ENCODE measurements at places on chromosomes 5 and 9.

GRCh38 chr5:69013481-69013880 lies 80.3 kb upstream of the SLC30A5 start:
- DNase-seq, result no peak

GRCh38 chr9:135127718-135128670 lies 40.5 kb downstream of the OLFM1 start:
- no peak for DNase-seq

GRCh38 chr9:137455359-137455991 lies 3.7 kb downstream of the NSMF start:
- DNase-seq, result no peak

GRCh38 chr5:133321833-133322420 lies 270.1 kb downstream of the HSPA4 start:
- no peak for DNase-seq

GRCh38 chr9:71685394-71685793 lies 82.9 kb downstream of the CEMIP2 start:
- no peak for DNase-seq

DNA sequence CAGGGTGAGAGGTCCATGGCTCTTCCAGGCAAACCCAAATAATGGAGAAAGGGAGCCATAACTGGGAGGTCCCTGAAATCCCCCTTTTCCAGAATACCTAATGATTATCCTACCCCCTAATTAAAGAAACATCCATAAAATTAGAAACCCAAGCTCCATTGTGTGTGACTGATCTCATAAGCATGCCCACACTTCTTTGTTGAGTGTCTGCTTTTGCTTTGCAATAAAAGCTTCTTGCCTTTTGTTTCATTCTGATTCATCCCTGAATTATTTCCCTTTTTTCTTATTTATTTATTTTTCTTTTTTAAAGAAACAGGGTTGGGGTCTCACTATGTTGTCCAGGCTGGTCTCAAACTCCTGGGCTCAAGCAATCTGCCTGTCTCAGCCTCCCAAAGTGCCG lies 33.1 kb downstream of the BTF3 start:
- DNase-seq, result peak; percentile 28

DNA sequence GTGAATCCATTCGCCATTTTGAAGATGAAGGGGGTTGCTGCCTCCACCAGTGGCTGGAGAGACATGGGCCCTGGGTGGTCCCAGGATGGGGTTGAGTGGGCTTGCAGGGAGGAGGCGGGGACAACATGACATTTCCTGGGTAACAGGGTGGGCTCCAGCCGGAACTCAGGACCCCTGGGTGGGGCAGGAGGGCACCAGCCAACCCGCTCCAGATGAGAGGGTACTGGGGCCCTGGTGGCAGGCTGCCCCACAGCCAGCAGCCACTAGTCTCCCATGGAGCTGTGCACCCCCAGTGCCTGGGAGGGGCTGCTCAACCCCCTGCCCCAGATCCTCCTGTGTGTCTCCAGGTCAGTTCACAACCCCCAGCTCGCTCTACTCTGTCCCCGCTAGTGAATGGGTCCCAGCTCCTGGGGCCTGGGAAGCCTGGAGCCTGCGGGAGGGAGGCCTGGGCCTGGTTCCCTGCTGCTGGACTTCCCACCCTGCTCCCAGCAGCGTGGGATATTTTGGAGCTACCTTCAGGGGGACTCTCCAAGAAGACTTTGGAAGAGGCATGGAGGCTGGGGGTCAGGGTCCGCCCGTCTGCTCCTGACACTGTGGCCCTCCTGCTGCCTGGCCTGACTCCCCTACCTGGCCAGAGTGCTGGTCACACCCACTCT lies 55.9 kb downstream of the AHRR start:
- DNase-seq, result no peak

DNA sequence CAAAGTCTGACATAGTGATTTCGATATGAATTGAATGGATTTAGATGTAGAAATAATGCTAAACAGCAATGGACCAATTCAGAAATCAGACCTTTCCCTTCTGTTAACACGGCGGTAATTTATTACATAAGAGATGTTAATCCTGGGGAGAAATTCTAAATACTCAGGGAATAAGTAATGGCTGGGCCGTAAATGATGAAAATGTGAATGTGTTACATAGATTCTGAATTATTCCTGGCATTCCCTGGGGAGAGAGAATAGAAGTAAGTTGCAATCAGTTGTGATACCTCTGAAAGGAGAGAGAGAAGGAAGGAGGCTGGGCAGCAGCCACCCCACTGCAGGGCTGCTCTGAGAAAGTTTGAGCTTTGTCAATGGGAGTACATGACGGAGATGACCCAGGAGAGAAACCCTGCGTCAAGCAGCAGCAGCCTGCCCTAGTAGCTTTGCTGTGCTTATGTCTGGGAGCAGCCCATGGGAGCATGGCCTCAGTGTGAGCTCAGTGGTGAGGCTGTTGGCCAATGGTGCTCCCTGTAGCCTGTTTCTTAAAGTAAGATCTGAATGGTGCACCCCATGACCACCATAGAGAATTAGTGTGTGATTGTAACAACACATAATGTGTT lies 420.1 kb downstream of the MTRR start:
- DNase-seq, result no peak

- peak; percentile 39 for DNase-seq
Measured at GRCh38 chr5:56900858-56901578, 8.4 kb upstream of the SETD9 start.

DNA sequence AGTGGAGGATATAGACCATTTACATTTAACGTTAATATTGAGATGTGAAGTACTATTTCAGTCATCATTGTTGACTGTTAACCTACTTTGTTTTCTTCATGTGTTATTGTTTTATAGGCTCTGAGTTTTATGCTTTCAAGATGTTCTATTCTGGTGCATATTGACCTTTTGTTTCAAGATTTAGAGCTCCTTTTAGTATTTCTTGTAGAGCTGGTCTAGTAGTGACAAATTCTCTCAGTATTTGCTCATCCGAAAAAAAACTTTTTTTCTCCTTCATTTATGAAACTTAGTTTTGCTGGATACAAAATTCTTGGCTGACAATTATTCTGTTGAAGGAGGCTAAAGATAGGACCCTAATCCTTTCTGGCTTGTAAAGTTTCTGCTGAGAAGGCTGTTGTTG lies 91.3 kb downstream of the INVS start:
- DNase-seq, result no peak

- DNase-seq, result peak; percentile 25
Measured at GRCh38 chr5:119406551-119407110, 45.7 kb upstream of the HSD17B4 start.

GRCh38 chr9:97632248-97632984 lies 752 bp downstream of the TSTD2 start:
- DNase-seq, result peak; percentile 78

DNA sequence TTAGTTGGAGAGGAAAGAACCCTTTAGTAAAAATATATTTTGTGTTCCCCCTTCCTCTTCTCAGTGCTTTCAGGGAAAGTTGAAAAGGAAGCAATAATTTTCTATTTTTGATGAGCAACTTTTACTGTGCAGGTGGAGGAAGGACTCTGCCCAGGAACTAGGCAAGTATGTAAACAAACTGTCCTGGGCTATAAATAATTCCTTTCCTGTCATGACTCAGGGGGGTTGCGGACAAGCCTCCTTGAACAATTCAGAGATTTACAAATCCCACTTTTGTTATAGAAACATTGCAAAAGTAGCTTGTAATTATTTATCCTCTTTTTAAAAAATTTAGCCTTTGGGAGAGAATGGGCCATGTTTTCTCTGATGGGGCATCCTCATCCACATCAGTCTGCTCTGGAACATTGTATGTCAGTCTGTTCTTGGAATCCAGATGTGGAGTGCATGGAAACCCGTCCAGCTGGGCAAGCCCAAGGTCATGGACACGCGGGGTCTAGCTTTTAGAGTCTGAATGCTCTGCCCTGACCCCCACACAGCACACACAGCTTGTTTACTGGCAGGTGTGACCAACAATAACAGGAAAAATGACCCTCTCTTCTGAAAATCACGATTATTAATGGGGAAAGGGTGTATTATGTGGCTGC lies 127.6 kb downstream of the GADD45G start:
- peak; percentile 29 for DNase-seq

- no peak for DNase-seq
Measured at GRCh38 chr5:165642366-165642765, 2136.9 kb downstream of the MAT2B start.

- DNase-seq, result no peak
Measured at GRCh38 chr9:89446261-89446960, 51.5 kb downstream of the SEMA4D start.

DNA sequence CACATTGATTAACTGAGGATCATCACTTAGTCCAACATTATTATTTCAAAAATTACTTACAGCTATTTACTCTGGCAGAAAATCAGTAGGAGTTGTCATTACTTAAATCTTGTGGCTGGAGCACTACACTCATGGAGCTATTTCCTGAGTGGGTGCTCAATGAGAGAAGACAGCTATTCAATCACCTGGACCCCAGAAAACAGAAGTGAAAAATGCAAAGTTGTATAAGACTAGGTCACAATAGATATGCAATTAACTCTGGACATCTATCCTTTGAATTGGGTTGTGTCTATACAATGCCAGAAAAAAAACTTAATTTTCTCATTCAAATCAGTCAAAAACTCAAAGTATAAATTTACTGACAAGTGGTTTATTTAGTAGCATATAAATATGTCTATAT lies 340.9 kb downstream of the EFNA5 start:
- no peak for DNase-seq

DNA sequence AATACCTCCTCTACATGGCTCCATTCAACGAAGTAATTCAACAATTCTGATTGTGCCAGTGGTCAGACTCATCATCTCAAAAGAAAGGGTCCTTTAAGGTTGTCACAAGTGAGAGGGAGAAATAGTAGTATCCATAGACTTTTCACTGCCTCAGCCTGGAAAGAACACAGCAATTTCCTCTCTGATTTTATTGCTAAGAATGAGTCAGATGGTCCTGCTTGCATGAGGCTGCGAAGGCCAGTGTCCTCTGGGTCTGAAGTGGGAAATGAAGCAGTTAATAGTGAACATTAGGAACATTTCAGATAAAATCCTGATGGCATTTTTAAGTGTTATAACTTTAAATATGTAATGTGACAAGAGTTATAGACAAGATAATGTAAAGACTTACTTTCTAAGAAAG lies 979.0 kb downstream of the EFNA5 start:
- no peak for DNase-seq

GRCh38 chr5:38023371-38023770 lies 183.5 kb upstream of the GDNF start:
- DNase-seq, result no peak

- DNase-seq, result no peak
Measured at GRCh38 chr5:150144879-150145278, 10.8 kb downstream of the PDGFRB start.

GRCh38 chr9:123590499-123590898 lies 234.5 kb downstream of the CRB2 start:
- DNase-seq, result no peak

GRCh38 chr5:123439709-123440108 lies 16.5 kb upstream of the CEP120 start:
- DNase-seq, result peak; percentile 27

DNA sequence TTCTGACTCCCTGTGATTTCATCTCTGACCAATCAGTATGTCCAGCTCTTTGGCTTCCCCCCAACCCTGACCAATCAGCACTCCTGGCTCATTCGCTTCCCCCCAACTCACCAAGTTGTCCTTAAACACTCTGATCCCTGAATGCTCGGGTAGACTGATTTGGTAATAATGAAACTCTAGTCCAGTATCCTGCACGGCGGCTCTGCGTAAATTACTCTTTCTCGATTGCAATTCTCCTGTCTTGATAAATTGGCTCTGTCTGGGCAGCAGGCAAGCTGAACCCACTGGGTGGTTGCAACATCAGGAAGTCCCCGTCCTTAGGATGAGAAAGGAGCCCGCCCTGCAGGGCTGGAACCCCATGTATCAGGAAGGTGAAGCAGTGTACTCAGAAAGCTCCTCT lies 10.4 kb downstream of the FCN2 start:
- DNase-seq, result no peak

DNA sequence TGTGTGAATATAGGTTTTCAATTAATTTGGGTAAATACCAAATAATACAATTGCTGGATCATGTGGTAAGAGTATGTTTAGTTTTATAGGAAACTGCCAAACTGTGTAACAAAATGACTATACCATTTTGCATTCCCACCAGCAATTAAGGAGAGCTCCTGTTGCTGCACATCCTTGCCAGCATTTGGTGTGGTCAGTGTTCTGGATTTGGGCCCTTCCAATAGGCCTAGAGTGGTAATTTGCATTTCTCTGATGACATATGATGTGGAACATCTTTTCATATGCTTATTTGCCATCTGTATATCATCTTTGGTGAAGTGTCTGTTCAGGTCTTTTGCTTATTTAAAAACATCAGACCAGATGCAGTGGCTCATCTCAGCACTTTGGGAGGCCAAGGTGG lies 11.6 kb upstream of the RFK start:
- no peak for DNase-seq

DNA sequence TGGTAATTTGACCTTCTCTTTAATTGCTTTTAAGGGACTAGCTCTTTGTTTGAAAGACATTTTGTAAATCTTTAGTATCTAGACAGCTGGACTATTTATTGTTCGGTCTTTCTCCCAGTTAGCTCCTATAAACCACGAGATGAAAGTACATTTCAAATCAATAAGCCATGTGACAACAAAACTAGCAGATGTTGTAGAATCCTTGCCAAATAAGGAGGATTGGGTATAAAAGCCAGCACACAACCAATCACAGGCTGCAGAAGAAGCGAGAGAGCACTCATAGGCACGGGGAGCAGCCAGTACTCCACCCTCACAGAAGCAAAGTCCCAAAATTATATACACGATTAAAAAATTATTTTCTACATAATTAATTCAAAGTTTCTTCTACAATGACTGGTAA lies 8.1 kb upstream of the OMD start:
- DNase-seq, result no peak

GRCh38 chr9:113876993-113877368 lies 872 bp downstream of the ZNF618 start:
- no peak for DNase-seq

GRCh38 chr9:38227656-38228055 lies 158.6 kb upstream of the SHB start:
- DNase-seq, result peak; percentile 62

All from fibroblast of skin of right biceps (primary cell).